ENCODE measurements at places on chromosomes 2 and 18.
A peak's percentile ranks its signal among the peaks of the same experiment; 100 is the strongest.

DNA sequence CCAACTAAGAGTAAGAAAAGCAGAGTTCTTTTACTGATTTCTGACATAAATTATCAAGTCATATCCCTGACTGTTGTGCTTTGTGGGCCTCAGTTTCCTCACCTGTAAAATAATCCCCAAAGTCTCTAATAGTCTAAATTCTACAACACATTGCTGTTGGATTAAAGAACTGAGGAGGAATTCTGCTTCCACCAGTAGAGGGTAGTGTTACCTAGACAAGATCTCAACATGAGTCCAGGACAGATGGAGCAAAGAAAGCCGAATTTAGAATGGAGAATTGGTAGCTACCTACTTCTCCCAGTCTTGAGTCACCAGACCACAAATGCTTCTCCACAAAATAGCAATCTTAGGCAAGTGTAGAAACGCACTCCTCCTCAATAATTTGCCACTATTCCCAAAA, 462.5 kb upstream of the FSHR start:
- DNase-seq = no peak

DNA sequence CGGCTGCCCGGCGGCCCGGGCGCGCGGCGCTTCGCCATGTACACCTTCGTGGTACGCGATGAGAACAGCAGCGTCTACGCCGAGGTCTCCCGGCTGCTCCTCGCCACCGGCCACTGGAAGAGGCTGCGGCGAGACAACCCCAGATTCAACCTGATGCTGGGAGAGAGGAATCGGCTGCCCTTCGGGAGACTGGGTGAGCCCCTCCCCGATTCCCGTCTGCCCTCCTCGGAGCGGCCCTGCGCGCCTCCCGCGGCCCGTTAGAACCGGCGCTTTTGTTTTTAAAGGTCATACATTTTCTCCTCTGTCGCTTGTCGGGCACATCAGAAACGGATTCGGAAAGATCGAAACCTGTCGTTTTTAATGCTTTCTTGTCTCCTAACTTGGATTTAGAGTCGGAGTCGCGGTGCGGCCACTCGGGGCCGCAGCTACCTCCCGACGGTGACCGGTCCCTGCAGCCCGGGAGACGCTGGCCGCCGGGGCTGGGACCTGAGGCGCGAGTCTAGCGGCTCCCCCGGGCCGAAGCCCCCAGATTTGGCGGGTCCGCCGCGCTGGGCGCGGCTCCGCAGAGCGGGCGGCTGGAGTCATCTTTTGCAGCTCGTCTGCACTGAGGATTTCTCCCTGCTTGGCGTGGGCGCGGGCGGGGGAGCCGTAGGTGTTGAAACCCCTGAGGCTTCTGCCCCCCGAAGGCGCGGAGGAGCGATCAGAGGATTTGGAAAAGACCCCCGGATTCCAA, 519 bp downstream of the TTL start:
- peak; percentile 6 for DNase-seq

- DNase-seq = no peak
These were observed 317.8 kb upstream of the ZNF521 start for GRCh38 chr18:25669741-25670140.

- no peak for DNase-seq
These were observed 148.4 kb downstream of the SLC39A10 start for GRCh38 chr2:195805283-195805976.

GRCh38 chr18:58101291-58101794, 57.3 kb downstream of the NEDD4L start:
- no peak for DNase-seq

GRCh38 chr2:30026091-30027055, 105.0 kb upstream of the ALK start:
- peak; percentile 24 for DNase-seq

- no peak for DNase-seq
These were observed at the start of gene LIPG for GRCh38 chr18:49561289-49562193. Gene LIPG, plus strand, starts transcription at chr18:49562057. Its CDS starts 252 bp downstream, at chr18:49562309.

GRCh38 chr2:168976034-168976654, 55.0 kb downstream of the ABCB11 start:
- DNase-seq = no peak

DNA sequence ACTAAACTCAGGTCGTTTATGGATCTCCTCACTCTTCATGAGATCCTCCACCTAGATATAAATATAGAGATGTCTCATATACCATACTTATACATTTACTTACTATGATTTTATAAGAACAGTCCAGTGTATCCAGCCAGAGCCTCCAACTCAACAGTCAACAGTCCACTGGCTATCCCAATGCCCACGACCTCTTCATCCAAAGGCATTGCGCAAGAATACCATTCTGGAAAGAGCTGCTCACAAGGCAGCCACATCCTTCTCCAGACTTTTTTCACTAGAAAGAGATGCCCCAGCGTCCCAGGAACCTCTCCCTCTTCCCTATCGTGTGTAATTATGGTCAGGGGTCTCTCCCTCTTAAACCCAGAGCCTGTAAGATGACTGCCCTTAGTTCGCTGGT, 448.8 kb downstream of the LRATD1 start:
- no peak for DNase-seq

DNA sequence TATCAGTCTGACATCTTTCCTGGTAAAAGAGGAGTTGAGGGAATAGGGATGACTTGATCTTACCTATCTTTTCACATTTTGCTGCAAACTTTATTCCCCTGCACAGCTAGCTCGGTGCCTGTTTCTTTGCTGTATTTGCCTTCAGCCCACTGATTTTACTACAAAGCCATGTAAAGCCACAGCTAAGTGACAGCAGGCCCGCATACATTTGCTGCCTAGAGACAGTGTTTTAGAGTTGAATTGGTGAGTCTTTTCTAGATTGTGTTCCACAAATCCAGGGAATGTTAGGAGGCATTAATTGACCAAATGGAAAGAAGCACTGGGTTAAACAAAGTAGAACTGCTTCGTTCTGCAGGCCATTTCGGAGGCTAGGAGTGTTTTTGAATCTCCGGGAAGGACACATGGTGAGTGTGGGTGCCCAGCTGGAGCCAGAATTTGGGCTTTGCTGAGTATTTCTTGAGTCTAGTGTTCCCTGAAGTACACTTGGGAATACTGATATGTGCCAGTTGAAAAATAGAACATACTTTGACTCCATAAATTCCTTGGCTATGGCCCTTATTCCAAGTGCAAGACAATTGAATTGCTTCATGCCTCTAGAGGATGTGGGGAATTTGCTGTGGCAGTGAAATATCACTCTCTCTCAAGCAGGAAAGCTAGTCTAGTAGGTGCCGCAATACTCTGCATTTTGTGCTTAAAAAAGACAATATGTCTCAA, 329.8 kb downstream of the PTPRM start:
- no peak for DNase-seq

GRCh38 chr18:6487968-6488367, 73.3 kb upstream of the L3MBTL4 start:
- DNase-seq = no peak

- no peak for DNase-seq
These were observed 16.6 kb downstream of the EPHA4 start for GRCh38 chr2:221555494-221555846.

DNA sequence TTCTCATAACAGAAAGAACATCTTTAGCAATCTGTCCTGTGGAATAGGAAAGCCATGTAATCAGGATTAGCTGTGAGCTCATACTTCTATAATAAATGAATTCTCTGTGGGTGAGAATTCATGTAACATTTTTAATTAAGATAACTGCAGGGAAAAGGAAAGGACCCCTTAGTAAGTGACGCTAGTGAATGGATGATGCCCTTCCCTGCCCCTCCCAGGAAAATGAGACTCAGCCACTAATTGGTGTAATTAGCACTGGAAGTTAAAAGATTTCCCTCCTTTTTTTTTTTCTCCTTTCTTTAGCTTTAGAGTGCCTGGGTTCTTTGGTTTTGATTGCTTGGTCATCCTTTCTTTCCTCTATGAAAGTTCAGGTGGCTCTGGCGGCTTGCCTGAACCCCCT, 90.3 kb downstream of the VWA3B start:
- no peak for DNase-seq

GRCh38 chr2:72676341-72677025, 149.3 kb downstream of the EXOC6B start:
- DNase-seq = no peak

GRCh38 chr2:145344076-145344724, 824.3 kb upstream of the ZEB2 start:
- DNase-seq = no peak

DNA sequence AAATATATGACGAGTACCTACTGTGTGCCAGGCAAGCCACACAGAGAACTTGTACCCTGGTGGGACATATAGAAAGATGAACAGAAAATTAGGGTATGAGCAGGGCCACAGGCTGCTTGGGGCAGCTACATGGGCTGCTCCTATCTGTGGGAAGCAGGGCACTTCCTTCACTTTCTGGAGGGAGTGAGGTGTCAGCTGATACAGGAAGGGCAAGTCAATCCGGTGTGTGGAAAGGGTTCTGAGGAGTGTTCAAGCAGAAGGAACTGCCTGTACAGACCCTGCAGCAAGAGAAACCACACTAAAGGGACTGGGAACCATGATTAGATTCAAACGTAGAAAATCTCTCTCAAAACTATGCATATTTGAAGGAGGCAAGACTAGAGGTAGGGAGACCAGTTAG, 58.6 kb upstream of the BCL11A start:
- DNase-seq = peak; percentile 41

DNA sequence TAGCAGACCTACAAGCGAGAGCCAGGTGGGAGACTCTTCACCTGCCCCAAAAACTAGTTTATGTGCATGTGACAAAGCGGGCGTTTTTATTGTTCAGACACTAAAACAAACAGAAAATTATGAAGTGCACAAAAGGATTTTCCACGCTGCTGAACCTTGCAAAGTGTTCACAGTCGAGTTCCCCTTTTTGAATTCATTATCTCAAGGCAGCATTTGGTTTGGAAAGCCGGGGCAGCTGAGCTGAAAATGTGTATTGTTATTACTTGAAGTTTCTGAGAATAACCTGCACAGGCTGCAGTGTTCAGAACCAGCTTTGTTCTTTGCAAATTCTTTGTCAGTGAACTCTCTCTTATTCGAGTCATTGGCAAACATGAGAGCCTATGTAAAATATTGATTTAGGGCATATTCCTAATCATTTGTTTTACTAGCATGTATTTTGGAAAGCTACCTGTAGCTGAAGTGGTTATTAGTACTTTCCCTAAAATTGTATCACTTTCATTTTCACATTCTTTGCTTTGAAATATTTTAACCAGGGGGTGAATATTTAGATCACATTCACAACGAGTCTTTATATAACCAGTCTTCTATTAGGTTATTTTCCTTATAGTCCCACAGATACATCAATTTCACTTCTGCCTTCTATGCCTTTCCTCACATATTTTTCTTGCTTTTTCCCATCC, 59.5 kb downstream of the LRRTM1 start:
- DNase-seq = no peak

- no peak for DNase-seq
These were observed 74.5 kb downstream of the ASAP2 start for GRCh38 chr2:9281145-9281544.

DNA sequence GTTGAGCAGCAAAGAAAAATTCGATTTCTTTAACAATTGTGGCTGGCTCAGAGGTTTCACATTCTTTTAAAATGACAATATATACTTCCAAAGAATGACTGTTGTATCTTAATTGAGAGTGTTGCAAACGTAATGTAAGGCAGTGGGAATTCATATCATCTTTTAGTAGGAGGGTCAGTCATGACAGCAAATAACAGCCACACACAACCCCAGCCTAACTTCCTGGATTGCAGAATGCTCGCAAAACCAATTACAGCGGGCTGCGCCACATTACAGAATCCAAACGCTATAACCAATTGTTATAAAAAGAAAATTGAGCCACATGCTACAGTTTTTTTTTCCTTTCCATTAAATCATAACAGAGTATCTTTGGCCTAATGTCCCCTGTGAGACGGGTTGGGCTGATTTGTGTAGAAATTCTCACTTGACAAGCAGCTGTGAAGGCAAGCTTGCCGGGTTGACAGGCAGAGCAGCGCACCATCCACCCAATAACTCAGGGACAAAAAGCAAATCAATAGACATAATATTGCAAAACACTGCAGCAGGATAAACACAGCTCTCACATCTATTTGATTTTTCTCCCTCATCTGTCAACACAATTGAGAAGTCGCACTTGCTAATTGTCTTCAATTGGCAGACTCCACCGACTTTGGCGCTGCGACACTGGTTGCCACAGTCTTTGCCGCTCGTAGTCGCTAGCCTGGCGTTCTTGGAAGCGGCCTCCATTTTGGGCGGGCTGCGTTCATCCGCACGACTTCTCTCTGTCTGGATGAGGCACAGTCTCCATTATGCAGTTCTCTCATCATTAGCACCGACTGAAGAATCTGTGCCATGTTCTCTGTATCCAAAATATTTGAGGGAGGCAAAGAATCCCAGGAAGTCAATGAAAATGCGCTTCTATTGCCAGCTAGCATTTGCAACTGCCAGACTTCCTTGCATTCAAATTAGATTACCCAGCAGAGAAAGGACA, 95.0 kb upstream of the CCDC68 start:
- DNase-seq = no peak

DNA sequence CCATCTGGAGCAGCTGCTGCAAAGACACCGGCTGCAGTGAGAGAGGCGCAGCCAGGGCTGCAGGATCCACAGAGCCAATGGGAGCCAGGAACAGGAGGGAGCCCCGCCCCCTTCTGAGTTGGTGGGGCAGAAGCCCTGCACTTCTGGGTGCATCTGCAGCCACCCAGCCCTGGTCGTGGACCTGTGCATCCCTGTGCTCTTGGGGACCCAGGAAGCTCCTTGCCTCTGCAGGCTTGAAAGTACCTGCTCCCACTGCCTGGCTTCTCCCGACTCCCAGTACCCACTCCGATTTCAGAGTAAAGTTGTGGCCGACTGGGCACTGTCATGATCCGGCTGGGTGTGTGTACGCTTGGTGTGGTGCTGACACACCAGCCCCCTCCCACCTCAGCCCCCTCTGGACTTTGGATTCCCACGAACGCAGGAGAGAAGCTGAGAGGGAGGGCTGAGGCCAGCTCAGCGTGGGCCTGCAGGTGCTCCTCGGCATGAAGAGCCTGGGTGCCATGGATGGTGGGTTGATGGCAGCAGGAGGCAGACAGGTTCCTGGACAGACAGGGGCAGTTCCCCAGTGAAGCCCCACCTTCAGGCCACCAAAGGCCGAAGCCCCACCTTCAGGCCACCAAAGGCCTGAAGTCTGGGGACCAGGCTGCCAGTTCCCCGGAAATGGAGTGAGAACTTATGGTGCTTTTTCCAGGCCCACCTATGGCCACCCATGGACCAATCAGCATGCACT, 34.9 kb downstream of the LRRTM4 start:
- DNase-seq = no peak

GRCh38 chr18:36078751-36079529, 11.6 kb upstream of the RPRD1A start:
- no peak for DNase-seq

DNA sequence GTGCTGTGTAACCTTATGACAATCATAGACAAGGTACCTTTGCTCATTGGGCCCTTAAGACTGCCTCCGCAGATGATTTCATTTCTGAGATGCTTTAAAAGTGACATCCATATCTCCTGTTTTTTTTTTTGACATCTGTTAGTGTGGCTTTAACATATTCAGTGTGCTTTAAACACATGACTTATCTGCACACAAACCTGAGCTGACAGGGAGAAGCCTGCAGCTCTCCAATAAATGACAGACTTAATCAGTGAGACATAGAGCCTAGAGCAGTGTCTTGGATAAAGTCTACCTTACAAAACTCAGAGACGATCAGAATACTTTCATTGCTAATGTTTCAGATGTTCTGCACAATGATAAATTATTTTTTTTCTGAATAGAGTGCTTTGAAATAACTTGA, 130.7 kb downstream of the UBE2E3 start:
- no peak for DNase-seq
